ENCODE measurements at places on chromosomes 3 and 15.

GRCh38 chr3:107208100-107208499 is 169.1 kb upstream of the CCDC54 start:
- no peak for DNase-seq

- DNase-seq, result no peak
Measured at GRCh38 chr3:23809840-23810342, 4.1 kb downstream of the UBE2E1 start.

DNA sequence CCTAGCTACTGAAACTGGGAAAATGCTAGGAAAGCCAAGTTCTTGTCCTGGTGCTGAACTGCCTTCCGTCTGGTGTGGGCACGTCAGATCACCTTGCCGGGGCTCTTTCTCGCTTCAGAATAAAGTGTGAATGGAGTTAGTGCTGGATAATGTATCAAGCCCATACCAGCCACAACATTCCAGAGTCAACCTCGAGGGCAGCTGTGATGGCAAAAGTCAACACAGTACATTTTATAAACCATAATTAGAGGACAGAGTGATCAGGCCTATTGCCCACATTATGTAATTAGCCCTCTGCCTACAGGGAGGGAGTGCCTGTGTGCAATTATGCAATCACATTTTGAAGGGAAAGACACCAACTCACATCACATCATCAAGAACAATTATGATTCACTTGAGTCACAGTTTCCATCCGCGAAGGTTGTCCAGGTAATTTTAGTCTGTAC is 165.2 kb downstream of the RORA start:
- DNase-seq, result no peak

DNA sequence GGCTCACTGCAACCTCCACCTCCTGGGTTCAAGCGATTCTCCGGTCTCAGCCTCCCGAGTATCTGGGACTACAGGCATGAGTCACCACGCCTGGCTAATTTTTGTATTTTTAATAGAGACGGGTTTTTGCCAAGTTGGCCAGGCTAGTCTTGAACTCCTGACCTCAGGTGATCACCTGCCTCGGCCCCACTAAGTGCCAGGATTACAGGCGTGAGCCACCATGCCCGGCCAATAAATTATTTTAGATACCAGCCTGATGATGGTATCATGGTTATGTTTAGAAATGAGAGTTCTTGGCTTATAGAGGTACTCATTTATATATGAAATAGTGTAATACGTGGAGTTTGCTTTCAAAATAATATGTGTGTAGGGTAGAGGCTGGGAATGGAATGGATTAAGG is 119.4 kb downstream of the NEO1 start:
- DNase-seq, result no peak

- DNase-seq, result no peak
Measured at GRCh38 chr3:171373711-171374110, 86.5 kb downstream of the TNIK start.

- no peak for DNase-seq
Measured at GRCh38 chr15:89898146-89898545, 4.4 kb upstream of the AP3S2 start.

All from effector CD4-positive, alpha-beta T cell (primary cell).